Osteocyte (in vitro differentiated cells): ENCODE measurements at places on chromosomes 7 and 10.

DNA sequence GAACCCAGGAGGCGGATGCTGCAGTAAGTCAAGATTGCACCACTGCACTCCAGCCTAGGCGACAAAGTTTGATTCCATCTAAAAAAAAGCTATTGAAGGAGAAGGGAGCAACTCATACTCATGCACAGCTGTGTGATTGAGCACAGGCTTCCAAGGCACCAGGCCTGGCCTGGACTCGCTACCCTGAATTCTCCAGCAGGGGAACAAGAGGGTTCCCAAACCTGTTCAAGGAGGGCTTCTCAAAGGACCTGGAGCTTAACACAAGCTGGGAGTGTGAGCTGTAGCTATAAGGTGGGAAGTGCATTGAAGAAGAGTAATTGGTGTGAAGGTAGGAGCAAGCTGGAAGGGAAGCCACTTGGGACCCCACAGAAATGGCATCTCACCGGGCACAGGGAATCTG is 15.1 kb upstream of the DDIT4 start:
- no peak for DNase-seq
- H3K27ac ChIP-seq, result peak overlapping the region; percentile 98
- H3K4me1 ChIP-seq, result peaks cover 75% of the 10 kb centered on the region
- H3K4me3 ChIP-seq, result no peak overlapping the region

DNA sequence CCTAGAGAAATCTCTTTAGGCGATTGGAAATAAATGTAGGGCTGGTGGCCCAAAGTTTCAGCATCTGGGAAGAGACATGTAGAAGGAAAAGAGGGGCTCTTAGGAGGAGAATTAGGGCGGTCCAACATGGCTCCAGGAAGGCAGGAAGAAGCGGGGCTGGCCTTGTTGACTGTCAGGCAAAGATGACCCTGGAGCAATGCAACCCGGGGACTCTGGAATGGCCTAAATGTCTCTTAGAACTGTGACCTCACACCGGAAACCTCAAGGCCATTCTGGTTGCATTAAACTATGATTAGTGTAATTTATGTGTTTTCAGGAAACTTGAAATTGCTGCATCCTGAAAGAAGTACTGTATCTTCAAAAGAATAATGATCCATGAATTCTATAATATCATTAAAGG is 66.8 kb downstream of the NRP1 start:
- DNase-seq, result no peak
- peaks cover 40% of the 10 kb centered on the region for H3K36me3 ChIP-seq
- peak overlapping the region; percentile 60 for H3K27ac ChIP-seq

DNA sequence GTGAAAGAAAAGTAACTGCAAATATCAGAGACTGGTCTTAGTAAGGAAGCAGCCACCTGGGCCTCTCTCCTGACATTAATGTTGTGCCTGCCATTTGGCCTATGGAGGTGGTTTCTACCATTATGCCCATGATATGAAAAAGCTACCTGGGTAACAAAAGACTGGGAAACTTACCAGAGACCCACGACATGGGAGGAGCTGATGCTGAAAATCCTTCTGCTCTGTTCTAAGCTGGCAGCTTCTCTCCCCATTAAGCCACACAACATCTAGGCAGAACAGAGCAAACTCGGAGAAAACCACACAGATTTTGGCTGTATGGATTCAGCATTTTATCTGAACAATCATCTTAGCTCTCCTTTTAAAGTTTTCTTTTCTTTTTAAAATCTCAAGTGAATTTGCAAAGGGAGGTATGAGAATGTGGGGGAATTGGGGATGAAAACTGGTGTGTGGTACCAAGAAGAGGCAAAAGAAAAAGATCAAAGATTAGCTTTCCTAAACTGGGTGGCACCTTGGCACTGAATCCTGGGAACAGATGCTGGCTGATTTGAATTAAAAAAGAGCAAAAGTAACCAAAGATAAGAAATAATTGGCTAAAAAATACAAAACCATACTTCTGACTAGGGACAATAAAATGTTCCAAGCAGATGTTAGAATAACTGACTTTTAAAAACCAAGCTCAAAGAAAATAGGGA is 128.6 kb upstream of the ANKRD1 start:
- H3K4me1 ChIP-seq, result peaks cover 22% of the 10 kb centered on the region
- H3K27me3 ChIP-seq, result no peaks in the 10 kb centered on the region
- no peaks in the 10 kb centered on the region for H3K36me3 ChIP-seq
- H3K27ac ChIP-seq, result peak overlapping the region; percentile 76

DNA sequence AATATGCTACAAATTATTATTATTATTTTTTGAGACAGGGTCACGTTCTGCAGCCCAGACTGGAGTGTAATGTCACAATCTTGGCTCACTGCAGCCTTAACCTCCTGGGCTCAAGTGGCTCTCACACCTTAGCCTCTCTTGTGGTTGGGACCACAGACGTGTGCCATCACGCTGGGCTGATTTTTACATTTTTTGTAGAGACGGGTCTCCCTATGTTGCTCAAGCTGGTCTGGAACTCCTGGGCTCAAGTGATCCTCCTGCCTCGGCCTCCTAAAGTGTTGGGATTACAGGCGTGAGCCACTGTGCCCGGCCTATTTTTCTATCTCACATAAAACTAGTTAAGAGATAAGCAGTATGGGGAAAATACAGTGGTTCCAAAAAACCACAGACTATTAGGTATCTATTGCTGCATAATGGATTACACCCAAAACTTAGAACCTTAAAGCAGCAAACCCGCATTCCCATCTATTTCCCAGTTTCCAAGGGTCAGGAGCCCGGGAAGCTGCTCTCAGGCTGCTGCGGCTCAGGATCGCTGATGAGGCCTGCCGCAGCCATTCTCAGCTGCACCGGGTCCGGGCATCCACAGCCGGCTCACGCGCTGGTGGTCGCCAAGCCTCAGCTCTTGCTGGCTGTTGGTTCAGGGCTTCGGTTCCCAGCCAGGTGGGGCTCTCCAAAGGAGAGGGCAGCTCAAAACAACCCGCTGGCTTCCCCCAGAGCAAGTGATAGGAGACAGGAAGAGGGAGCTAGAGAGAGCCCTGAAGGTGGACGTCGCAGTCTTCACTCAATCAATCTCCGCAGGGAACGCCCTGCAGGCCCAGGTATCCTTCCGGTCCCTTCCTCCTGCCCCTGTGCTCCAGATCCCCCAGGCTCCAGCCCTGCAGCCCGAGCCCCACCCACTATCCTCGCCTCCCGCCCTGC is 128.2 kb downstream of the UBE2H start:
- no peak for DNase-seq
- peak overlapping the region; percentile 93 for H3K4me3 ChIP-seq
- H3K27me3 ChIP-seq, result no peaks in the 10 kb centered on the region
- H3K4me1 ChIP-seq, result peaks cover 19% of the 10 kb centered on the region
- H3K27ac ChIP-seq, result peak overlapping the region; percentile 78

DNA sequence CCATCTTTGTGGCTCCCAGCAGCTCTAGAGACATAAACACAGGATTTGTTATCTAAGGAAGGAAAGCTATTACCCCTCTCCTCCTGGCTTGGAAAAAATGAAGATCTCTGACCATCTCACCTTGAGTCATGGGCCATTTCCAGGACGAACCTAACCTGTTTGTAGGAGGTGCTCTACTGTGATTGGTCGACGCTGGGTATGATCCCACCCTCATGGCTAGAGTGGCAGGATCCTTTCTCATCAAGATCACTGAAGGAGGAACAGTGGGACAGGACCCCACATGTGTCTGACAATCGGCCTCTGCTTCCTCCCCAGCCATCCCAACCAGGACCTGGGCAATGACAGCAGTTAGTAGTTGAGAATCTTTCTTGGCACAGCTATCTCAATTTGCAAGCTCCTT is 144.1 kb downstream of the EMX2 start:
- no peaks in the 10 kb centered on the region for H3K36me3 ChIP-seq
- H3K27ac ChIP-seq, result no peak overlapping the region
- H3K4me3 ChIP-seq, result no peak overlapping the region
- no peak for DNase-seq
- peaks cover 6% of the 10 kb centered on the region for H3K4me1 ChIP-seq

GRCh38 chr7:128201067-128201689 is 39.9 kb upstream of the LEP start:
- peaks cover 61% of the 10 kb centered on the region for H3K27me3 ChIP-seq
- H3K4me3 ChIP-seq, result no peak overlapping the region
- no peaks in the 10 kb centered on the region for H3K36me3 ChIP-seq
- no peak overlapping the region for H3K27ac ChIP-seq

GRCh38 chr10:126042354-126042753 is 146.0 kb downstream of the FANK1 start:
- peaks cover 2% of the 10 kb centered on the region for H3K36me3 ChIP-seq
- H3K4me1 ChIP-seq, result no peaks in the 10 kb centered on the region
- DNase-seq, result no peak
- no peaks in the 10 kb centered on the region for H3K27me3 ChIP-seq

GRCh38 chr10:4094751-4095150 is 309.7 kb upstream of the KLF6 start:
- H3K4me1 ChIP-seq, result peaks cover 5% of the 10 kb centered on the region
- DNase-seq, result no peak
- no peak overlapping the region for H3K27ac ChIP-seq
- no peak overlapping the region for H3K4me3 ChIP-seq

DNA sequence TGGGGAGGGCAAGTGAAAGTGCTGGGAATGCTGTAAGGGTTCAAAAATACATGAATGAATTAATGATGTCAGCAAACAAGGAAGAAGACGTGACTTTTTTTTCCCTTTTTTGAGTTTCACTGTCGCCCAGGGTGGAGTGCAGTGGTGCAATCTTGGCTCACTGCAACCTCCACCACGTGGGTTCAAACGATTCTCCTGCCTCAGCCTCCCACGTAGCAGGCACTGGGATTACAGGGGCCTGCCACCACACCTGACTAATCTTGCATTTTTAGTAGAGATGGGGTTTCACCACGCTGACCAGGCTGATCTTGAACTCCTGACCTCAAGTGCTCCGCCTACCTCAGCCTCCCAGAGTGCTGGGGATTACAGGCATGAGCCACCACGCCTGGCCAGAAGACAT is 30.0 kb downstream of the DENND10 start:
- peaks cover 13% of the 10 kb centered on the region for H3K4me1 ChIP-seq
- H3K27ac ChIP-seq, result no peak overlapping the region
- no peaks in the 10 kb centered on the region for H3K27me3 ChIP-seq
- H3K4me3 ChIP-seq, result no peak overlapping the region

- peaks cover 9% of the 10 kb centered on the region for H3K36me3 ChIP-seq
- H3K4me3 ChIP-seq, result no peak overlapping the region
- H3K27ac ChIP-seq, result no peak overlapping the region
- peaks cover 2% of the 10 kb centered on the region for H3K4me1 ChIP-seq
These were observed 50.9 kb downstream of the AASS start for GRCh38 chr7:122092964-122093797.

DNA sequence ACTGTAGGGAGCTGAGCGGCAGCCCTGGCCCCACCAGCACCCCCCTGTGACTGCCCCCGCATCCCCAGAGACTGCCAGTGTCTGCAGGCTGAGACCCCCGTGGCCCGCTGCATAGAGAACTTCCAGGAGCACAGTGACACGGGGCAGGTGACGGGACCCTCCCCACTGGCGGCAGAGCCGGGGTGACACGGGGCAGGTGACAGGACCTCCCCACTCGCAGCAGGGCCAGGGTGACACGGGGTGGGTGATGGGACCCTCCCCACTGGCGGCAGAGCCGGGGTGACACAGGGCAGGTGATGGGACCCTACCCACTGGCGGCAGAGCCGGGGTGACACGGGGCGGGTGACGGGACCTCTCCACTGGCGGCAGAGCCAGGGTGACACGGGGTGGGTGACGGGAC is 2.3 kb downstream of the GPER1 start:
- H3K4me1 ChIP-seq, result peaks cover 45% of the 10 kb centered on the region
- H3K36me3 ChIP-seq, result peaks cover 13% of the 10 kb centered on the region
- no peaks in the 10 kb centered on the region for H3K27me3 ChIP-seq
- no peak overlapping the region for H3K4me3 ChIP-seq
- H3K27ac ChIP-seq, result no peak overlapping the region
- DNase-seq, result no peak

- peaks cover 7% of the 10 kb centered on the region for H3K4me1 ChIP-seq
- no peaks in the 10 kb centered on the region for H3K36me3 ChIP-seq
- H3K27me3 ChIP-seq, result no peaks in the 10 kb centered on the region
- H3K27ac ChIP-seq, result no peak overlapping the region
- no peak overlapping the region for H3K4me3 ChIP-seq
These were observed 69.2 kb downstream of the SEMA3E start for GRCh38 chr7:83579740-83580139.

GRCh38 chr7:84799106-84799505 is 387.8 kb downstream of the SEMA3D start:
- peaks cover 4% of the 10 kb centered on the region for H3K36me3 ChIP-seq
- no peak overlapping the region for H3K4me3 ChIP-seq
- H3K27ac ChIP-seq, result no peak overlapping the region
- no peaks in the 10 kb centered on the region for H3K27me3 ChIP-seq
- DNase-seq, result no peak

GRCh38 chr10:102870221-102870620 is 951 bp downstream of the AS3MT start:
- no peaks in the 10 kb centered on the region for H3K27me3 ChIP-seq
- H3K36me3 ChIP-seq, result no peaks in the 10 kb centered on the region
- peak overlapping the region; percentile 81 for H3K4me3 ChIP-seq

DNA sequence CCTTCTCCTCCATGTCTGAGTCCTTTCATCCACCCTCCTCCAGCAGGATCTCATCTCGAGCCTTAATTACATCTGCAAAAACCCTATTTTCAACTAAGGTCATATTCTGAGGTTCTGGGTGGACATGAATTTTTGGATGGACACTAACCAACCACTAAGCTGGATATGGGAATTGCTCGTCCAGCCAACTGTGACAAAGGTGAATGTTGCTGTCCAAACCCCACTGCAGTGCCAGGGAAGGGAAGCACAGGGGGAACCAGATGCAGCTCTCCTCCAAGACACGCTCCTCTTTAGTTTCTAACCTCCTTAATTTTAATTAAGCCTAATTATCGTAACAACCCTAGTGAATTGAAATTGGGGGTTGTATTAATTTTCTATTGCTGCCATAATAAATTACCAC is 65.1 kb upstream of the EBF3 start:
- DNase-seq, result no peak
- no peak overlapping the region for H3K4me3 ChIP-seq
- H3K27ac ChIP-seq, result no peak overlapping the region
- no peaks in the 10 kb centered on the region for H3K4me1 ChIP-seq
- H3K27me3 ChIP-seq, result no peaks in the 10 kb centered on the region
- no peaks in the 10 kb centered on the region for H3K36me3 ChIP-seq
